Ureter (tissue), 1 donor: ENCODE measurements at places on chromosomes 5 and 9. TPM values are rescaled to one million over a fixed set of nuclear protein-coding genes. Genes with fewer than 3 reads are reported as not detected.

The OR1J2 gene
- total RNA-seq = 0.42 TPM

The OTP gene
- total RNA-seq = not detected

The SHB gene
- 33.0 TPM for total RNA-seq

The RNF183 gene
- 0.96 TPM for total RNA-seq

The GABRA6 gene
- not detected for total RNA-seq

The AGXT2 gene
- total RNA-seq = not detected

The FBXO10 gene
- 7.5 TPM for total RNA-seq
